Immature natural killer cell (primary cell): ENCODE measurements at places on chromosomes 11 and 22. TPM values are rescaled to one million over a fixed set of nuclear protein-coding genes. Genes with fewer than 3 reads are reported as not detected.
A peak's percentile ranks its signal among the peaks of the same experiment; 100 is the strongest.

GRCh38 chr11:32899438-32899837 lies 6.8 kb downstream of the QSER1 start:
- no peaks in the 10 kb centered on the region for H3K36me3 ChIP-seq
- H3K4me3 ChIP-seq = no peak overlapping the region
- no peak for DNase-seq
- H3K27me3 ChIP-seq = no peaks in the 10 kb centered on the region
- peaks cover 25% of the 10 kb centered on the region for H3K4me1 ChIP-seq

The PACSIN3 gene
- polyA plus RNA-seq = not detected

- peaks cover 6% of the 10 kb centered on the region for H3K27me3 ChIP-seq
- H3K4me1 ChIP-seq = peaks cover 11% of the 10 kb centered on the region
- no peak overlapping the region for H3K27ac ChIP-seq
- H3K4me3 ChIP-seq = no peak overlapping the region
- no peak for DNase-seq
Observed at GRCh38 chr11:64888729-64889511, 10.5 kb upstream of the EHD1 start.

DNA sequence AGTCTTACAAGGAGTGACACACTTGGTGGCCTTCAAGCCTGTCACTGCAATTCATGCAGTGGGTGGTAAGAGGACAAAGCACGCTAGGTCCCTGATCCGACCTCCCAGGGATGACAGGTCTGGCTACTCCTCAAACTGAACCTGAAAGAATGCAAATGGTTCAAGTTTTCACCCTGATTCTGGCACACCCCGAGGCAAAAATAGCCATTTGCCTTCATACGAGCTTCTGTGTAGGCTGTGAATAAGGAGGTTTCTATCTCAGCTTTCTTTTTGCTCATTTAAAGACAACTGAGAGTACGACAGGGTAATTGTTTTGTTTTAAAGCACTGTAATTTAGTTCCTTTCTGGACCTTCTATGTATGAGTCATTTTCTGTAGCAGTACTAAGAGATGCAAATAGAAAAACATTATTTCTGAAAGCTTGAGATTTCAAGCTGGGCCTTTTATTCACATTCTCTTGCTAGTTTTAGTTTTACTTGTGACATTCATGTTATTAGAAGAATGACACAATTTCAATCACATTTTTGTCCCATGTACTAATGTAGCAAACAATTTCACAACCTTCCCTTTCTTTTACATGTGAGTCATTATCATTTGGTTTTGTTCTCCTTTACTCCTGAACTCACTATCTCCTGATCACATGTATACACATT lies 56.6 kb upstream of the FDX1 start:
- H3K27ac ChIP-seq = no peak overlapping the region
- H3K4me1 ChIP-seq = no peaks in the 10 kb centered on the region
- peaks cover 3% of the 10 kb centered on the region for H3K27me3 ChIP-seq
- H3K4me3 ChIP-seq = no peak overlapping the region

The C1QTNF4 gene
- 0.24 TPM for polyA plus RNA-seq

DNA sequence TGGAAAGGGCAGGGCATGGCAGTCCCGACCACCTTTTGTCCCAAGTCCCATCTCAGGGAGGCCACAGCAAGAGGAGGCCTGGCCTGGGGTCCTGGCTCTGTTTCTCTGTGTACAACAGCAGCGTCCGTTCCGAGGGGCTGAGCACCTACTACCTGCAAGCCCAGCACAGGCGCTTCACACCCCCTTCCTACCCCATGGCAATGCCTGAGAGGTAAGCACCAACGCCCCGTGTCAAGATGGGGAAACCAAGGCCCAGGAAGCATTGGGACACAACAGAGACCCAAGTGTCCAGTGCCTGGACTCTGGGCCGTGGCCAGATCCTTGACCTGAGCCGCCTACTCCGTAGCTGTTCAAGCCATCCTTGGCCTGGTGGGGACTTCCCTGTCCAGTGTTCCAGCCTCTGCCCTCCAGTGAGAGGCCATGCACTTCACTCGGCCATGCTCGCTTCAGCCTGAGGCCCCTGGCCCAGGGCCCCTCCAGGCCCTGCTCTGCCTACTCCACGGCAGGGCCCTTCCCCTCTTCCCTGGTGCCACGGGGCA lies 14.3 kb upstream of the TCF20 start:
- peaks cover 7% of the 10 kb centered on the region for H3K27me3 ChIP-seq
- DNase-seq = no peak
- no peak overlapping the region for H3K4me3 ChIP-seq
- H3K36me3 ChIP-seq = no peaks in the 10 kb centered on the region
- H3K27ac ChIP-seq = no peak overlapping the region

- no peak for DNase-seq
- peaks cover 7% of the 10 kb centered on the region for H3K27me3 ChIP-seq
- H3K27ac ChIP-seq = no peak overlapping the region
Observed at GRCh38 chr22:29445508-29445907, 7.1 kb downstream of the RFPL1 start.

DNA sequence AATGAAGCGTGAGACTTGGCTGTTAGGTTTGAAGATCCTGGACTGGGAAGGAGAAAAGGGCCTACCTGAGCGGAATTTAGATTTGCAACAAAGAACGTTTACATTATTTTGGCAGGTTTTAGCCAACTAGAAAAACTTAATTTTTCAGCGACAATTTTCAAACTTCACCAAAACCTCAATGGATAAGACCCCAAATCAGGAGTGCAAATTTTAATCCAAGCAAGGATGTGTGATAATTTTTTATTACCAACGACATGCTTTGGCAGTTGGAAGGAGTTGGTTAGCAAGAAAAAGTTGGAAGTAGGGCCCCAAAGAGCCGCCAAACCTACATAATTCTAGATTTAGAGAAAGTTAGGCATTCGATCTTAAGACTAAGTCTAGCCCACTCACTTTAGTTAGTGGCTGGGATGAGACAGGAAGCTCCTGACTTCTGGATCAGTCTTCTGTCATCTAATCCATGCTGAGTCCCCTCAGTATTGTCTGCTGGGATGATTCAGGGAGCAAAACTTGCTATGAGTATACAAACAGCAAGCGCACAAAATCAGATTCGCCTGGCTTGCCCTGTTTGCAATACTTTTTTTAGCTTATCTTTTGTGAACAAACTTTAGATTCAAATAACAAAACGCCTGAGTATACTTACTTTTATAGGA lies 787 bp upstream of the RDX start:
- H3K4me3 ChIP-seq = peak overlapping the region; percentile 81
- H3K4me1 ChIP-seq = peaks cover 43% of the 10 kb centered on the region
- DNase-seq = no peak
- H3K36me3 ChIP-seq = no peaks in the 10 kb centered on the region

GRCh38 chr11:100759106-100759505 lies 72.0 kb downstream of the ARHGAP42 start:
- no peaks in the 10 kb centered on the region for H3K36me3 ChIP-seq
- H3K27ac ChIP-seq = no peak overlapping the region
- no peaks in the 10 kb centered on the region for H3K27me3 ChIP-seq
- no peak overlapping the region for H3K4me3 ChIP-seq

DNA sequence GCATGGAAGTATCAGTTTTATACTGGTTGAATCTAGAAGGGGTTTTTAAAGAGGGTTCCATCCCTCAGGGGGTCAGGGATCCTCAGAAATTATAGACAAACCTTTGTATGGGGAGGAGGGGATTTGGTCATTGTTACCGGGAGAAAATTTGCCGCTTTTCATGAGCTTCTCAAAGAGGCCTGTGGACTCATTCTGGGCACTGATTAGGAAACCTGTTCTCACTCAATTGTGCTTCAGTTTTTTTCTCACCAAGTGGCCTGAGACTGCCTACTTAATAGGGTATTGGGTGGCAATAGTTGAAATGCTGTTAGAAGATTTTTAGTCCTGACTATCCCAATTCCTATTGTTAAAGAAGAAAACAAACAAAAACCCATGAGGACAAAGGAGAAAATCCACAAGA lies 14.0 kb downstream of the MPEG1 start:
- no peak overlapping the region for H3K27ac ChIP-seq
- no peaks in the 10 kb centered on the region for H3K36me3 ChIP-seq
- no peaks in the 10 kb centered on the region for H3K27me3 ChIP-seq

- H3K27ac ChIP-seq = no peak overlapping the region
- H3K36me3 ChIP-seq = no peaks in the 10 kb centered on the region
- no peaks in the 10 kb centered on the region for H3K4me1 ChIP-seq
- peaks cover 11% of the 10 kb centered on the region for H3K27me3 ChIP-seq
Observed at GRCh38 chr11:118102721-118103261, 16.0 kb upstream of the SMIM35 start.

DNA sequence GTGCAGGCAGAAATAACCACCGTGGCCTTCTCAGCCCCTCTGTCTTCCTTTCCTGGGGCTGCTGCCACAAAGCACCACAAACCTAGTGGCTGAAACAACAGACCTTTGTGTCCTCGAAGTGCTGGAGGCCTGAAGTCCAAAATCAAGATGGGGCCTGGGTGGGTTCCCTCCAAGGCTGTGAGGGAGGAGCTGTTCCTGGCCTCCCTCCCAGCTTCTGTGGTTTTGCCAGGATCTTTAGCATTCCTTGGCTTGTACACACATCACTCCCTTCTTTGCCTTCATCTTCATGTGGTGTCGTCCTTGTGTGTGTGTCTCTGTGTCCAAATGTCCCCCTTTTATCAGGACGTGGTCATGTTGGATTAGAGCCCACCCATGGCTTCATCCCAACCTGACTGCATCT lies 29.0 kb upstream of the PARVG start:
- H3K27ac ChIP-seq = no peak overlapping the region
- H3K36me3 ChIP-seq = no peaks in the 10 kb centered on the region
- peaks cover 2% of the 10 kb centered on the region for H3K4me1 ChIP-seq
- no peak for DNase-seq
- H3K4me3 ChIP-seq = no peak overlapping the region
- H3K27me3 ChIP-seq = no peaks in the 10 kb centered on the region

The MFRP gene
- polyA plus RNA-seq = not detected

DNA sequence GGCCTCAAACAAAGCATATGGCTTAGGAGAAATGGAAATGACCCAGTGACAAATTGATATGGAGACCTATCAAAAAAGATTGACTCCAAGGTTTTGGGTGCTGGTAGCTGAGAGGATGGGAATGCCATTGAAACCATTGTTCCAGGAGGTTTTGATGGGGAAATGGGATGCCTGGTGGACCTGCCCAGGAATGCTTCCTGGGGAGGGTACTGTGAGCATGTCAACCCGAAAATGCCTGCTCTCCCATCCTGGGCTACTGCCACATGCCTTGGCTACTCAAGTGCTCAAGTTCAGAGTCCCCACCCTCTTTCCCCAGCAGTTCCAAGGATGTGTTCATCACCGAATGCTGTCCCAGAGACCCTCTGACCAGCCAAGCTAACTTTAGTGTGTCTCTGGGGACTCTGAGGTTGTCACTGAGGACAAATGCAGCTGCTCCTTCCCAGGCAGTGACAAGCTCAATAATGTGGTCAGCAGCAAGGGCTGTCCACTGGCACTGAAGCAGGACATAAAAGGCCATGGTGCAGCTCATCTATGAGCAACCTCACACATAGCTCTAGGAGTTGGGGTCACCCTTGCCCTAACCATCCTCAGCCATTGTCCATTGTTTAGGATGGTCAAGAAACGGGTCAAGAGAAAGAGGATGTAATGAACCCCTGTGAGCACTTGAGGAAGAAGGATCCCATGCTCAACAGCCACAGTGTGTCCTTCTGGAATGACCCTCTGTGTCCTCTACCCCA lies 83.7 kb downstream of the TRIM29 start:
- peaks cover 3% of the 10 kb centered on the region for H3K27me3 ChIP-seq
- H3K27ac ChIP-seq = no peak overlapping the region
- no peak for DNase-seq
- no peaks in the 10 kb centered on the region for H3K4me1 ChIP-seq

GRCh38 chr11:40701027-40701426 lies 758.4 kb downstream of the LRRC4C start:
- no peaks in the 10 kb centered on the region for H3K27me3 ChIP-seq
- H3K36me3 ChIP-seq = no peaks in the 10 kb centered on the region
- H3K4me1 ChIP-seq = no peaks in the 10 kb centered on the region
- no peak for DNase-seq
- no peak overlapping the region for H3K27ac ChIP-seq
- H3K4me3 ChIP-seq = no peak overlapping the region

DNA sequence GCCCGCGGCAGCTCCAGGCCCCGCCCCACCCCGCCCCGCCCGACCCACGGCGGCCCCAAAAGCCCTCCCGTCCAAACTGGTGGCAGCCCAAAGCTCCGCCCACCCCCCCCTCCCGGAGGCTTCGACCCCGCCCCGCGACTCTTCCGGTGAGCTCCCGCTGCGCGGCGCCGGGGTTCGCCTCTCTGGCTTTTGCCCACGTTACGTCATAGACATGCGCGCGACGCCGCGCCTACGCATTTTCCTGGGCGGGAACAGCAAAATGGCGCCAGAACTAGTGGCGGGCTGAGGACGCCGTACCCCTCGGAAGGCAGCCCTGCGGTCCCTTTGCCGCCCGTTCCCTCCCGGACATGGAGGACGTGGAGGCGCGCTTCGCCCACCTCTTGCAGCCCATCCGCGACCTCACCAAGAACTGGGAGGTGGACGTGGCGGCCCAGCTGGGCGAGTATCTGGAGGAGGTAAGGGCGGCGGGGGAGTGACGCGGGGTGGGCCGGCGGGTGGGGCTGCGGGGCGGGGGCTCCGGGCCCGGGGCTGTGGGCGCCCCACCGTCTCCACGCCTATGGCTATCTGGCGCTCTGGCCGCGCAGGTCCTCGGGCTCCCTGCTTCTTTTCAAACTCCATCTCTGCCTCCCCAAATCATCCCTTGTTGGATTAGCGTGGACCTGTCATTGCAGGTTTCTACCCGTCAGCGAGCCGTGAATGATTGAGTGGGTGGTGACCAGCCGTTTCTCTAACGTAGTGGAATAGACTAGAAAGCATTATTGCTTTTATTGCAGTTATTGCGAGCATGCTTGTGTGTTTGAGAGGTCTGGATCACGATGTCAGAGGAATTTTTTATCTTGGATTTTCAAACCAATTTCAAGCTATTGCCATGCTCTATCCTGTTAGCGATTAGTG lies at the start of gene NCAPH2:
NCAPH2 (plus strand) TSS at position 234 of the 894 bp plus-strand sequence; CDS start at position 348, 114 bp downstream.
- no peaks in the 10 kb centered on the region for H3K36me3 ChIP-seq
- DNase-seq = peak; percentile 97
- H3K27me3 ChIP-seq = peaks cover 3% of the 10 kb centered on the region
- peak within 1 kb of the TSS; percentile 94 for H3K27ac ChIP-seq
- peak within 1 kb of the TSS; percentile 95 for H3K4me3 ChIP-seq
- H3K4me1 ChIP-seq = peaks cover 19% of the 10 kb centered on the region

DNA sequence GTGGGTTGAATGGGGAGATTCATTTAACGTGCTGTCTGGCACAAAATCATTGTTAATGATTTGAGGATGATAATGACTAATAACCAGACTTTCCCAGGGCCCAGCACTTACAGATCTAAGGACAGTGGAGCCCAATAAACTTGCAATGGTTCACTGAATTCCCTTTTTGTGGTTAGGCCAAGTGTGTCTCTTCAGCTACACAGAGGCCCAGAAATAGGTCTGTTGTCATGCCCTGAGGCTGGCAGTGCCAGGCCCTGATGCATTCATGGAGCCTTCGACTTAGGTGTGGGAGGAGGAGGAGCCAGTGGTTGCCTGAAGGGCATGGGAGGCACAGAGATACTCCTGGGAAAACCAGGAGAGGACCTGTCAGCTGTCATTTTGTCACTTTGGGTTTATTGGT lies 56.1 kb downstream of the KIAA1671 start:
- H3K4me3 ChIP-seq = no peak overlapping the region
- H3K27ac ChIP-seq = no peak overlapping the region
- H3K4me1 ChIP-seq = no peaks in the 10 kb centered on the region
- H3K36me3 ChIP-seq = no peaks in the 10 kb centered on the region
- no peak for DNase-seq
- peaks cover 6% of the 10 kb centered on the region for H3K27me3 ChIP-seq

The GSTT2 gene
- polyA plus RNA-seq = not detected
